ENCODE measurements at places on chromosomes 16 and 17. TPM values are rescaled to one million over a fixed set of nuclear protein-coding genes. Genes with fewer than 3 reads are reported as not detected.

Gene IL17C
- total RNA-seq = not detected

Gene IGSF6
- total RNA-seq = 0.30 TPM

Gene UNC13D
- 143 TPM for total RNA-seq

Gene YBX2
- 1.7 TPM for total RNA-seq

GRCh38 chr17:4498461-4499397 is at the start of gene SPNS2:
TSS of gene SPNS2 (plus strand) at chr17:4498881. CDS start at chr17:4499048, 167 bp downstream.
- no peak for DNase-seq

GRCh38 chr17:37361543-37361942 is 14.2 kb upstream of the C17orf78 start:
- DNase-seq = no peak

- no peak for DNase-seq
Measured at GRCh38 chr16:56910654-56911539, 21.0 kb upstream of the HERPUD1 start.

GRCh38 chr16:81782236-81782635 is 3.1 kb downstream of the PLCG2 start:
- DNase-seq = no peak

DNA sequence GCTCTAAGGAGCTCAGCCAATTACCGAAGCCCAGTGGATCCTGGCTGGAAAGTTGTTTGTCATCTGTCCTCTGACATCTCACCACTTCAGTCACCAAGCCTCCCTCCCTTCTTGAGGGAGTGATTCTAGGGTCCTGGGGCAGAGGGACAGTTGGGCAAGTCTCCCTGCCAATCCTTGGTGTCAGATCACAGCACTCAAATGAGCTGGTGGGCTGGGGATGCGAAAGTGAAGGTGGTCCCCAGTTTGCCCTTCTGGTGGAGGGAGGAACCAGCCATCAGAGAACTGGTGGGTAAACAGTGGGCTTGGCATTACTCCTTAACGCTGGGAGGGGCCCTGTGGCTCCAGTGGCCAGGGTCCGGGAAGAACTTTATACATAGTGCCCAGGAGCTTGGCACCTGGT is 4.4 kb upstream of the CALB2 start:
- no peak for DNase-seq

- no peak for DNase-seq
Measured at GRCh38 chr16:58346831-58347371, 45.4 kb upstream of the GINS3 start.

DNA sequence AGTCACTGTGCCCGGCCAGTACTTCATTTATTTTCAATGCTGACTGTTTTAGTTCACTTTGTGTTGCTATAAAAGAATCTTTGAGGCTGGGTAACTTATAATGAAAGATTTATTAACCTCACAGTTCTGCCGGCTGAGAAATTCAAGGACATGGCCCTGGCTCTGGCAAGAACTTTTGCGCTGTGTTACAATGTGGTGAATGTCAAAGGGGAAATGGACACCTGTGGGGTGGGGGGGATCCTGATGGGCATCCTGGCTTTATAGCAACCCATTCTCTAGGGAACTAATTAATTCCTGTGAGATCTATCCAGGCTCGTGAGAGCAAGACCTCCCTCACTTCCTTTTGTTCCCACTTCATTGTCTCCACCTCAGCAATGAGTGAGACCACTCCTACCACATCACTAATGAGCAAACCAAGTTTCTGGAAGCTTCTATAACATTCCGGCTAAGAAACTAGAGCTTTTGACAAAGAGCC is 17.1 kb upstream of the CDH3 start:
- no peak for DNase-seq

GRCh38 chr16:89562939-89563338 is 2.5 kb downstream of the RPL13 start:
- no peak for DNase-seq

DNA sequence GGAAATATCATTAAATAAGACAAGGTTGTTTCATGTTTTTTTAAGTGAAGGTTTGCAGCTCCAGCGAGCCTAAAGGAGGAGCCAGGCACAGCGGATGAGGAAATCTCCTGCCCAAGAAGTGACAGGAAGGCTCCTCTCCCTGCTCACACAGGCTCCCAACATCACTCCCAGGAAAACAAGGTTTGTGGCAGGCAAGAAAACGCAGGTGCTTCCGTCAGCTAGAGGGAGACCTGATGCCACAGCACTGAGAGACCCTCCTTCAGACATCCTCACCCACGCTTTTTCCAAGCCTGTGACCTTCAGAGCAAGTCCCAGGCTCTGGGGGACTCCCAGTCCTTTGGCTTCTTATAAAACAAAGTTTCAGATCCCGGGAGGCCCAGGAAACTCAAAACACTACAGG is 89.7 kb downstream of the ZNF423 start:
- DNase-seq = no peak

DNA sequence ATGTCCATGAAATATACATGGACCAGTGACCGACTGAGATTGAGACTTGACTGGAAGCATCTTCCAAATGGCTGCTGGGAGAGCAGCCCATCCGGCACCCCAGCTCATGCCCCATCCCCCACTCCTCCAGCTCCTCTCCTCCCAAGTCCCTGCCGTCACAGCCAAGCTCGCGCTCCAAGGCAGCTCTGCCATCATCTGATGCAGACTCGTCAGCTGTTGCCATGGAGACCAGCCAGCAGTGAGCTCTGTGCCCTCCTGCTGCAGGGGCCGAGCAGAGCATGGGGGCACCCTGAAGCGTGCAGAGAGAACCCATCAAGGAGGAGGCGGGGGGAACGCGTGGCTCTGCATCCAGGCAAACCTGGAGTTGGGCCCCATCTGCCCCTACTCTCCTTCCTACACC is 74.5 kb upstream of the TNRC6C start:
- DNase-seq = no peak

GRCh38 chr17:7094652-7095019 is 14.6 kb upstream of the CLEC10A start:
- DNase-seq = no peak

All from activated naive CD4-positive, alpha-beta T cell treated with anti-CD3 and anti-CD28 coated beads, Interleukin-2, amount 50 U/mL, for 72 hours (primary cell).